Activated T-helper 17 cell treated with anti-CD3 and anti-CD28 coated beads, Interleukin-2, amount 50 U/mL, for 72 hours (primary cell): ENCODE measurements at places on chromosomes 4 and X.

GRCh38 chrX:12370497-12370986 lies 232.3 kb downstream of the FRMPD4 start:
- no peak for ATAC-seq

DNA sequence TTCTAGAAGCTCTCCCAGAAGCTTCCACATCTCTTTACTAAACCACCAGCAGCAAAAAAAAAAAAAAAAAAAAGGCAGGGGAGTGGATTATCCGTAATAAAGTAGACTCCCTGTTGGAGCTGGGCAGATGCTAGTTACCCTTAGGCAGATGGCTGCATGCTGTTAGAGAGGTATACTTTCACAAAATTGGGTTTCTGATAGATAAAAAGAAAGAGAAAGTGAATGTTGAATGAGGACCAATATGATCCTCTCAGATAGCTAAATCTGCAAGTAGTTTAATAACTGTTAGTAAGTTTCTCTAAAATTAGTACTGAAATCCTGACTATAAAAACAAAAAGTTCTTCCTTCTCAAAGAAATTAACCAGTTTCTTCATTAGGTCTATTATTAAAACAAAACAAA lies 195.4 kb downstream of the ANAPC10 start:
- no peak for ATAC-seq

- ATAC-seq = no peak
Measured at GRCh38 chrX:101482296-101482695, 3.0 kb upstream of the ARMCX4 start.

- ATAC-seq = no peak
Measured at GRCh38 chr4:186727977-186728519, 4.4 kb upstream of the FAT1 start.

DNA sequence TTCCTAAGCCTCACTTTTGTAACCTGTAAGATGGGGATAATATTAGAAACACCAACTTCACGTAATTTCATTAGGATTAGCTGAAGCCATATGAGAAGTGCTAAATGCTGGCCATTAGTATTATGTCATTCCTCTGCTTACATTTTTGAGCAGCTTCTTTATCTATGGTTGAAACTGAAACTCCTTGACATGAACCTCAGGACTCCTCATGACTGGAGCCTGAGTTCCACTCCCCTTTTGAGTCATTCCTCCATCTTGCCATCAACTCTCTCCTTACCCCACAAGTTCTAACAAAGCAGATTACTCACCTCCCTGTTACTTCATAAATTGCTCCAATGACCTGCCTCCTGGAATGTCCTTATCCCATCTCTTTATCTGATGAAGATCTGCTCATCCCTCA lies 123.2 kb upstream of the KCNIP4 start:
- peak; percentile 65 for ATAC-seq

DNA sequence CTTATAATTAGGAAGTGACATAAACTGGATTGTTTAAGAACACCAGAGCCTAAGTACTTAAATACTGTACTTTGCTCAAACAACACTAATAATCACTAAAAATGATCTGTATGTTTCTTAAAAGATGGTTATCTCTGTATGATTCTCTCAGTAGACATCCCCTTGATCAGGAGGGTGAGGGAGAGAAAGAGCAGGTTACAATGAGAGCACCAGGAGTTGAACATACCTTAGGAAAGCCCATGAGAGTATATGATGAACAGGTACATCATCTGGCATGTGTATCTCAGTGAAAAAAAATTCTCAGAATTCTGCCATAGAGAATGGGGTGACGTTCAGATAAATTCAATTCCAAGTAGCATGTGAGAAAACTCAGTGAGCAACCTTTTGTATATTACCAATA lies 59.9 kb upstream of the IL2 start:
- ATAC-seq = no peak

- no peak for ATAC-seq
Measured at GRCh38 chr4:108772402-108772801, 9.5 kb upstream of the ETNPPL start.

DNA sequence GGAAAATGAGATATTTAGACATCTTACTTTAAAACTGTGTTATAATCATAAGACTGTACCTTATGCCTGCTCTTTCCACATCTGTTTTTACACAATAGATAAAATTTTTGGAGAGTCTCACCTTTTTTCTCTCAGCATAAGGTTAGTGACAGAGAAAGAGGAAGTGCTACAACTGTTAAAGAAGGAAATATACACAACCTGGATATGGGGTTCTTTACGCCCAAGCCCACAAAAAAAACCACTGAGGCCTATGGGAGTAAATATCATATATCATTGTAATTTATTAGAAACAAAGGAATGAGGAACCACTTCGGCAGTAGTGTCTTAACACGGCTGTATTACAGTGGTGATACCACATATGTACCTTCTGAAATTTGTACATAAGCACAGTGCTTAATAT lies 265.9 kb upstream of the GK2 start:
- no peak for ATAC-seq

GRCh38 chrX:69036674-69037573 lies 128.3 kb downstream of the PJA1 start:
- ATAC-seq = no peak

DNA sequence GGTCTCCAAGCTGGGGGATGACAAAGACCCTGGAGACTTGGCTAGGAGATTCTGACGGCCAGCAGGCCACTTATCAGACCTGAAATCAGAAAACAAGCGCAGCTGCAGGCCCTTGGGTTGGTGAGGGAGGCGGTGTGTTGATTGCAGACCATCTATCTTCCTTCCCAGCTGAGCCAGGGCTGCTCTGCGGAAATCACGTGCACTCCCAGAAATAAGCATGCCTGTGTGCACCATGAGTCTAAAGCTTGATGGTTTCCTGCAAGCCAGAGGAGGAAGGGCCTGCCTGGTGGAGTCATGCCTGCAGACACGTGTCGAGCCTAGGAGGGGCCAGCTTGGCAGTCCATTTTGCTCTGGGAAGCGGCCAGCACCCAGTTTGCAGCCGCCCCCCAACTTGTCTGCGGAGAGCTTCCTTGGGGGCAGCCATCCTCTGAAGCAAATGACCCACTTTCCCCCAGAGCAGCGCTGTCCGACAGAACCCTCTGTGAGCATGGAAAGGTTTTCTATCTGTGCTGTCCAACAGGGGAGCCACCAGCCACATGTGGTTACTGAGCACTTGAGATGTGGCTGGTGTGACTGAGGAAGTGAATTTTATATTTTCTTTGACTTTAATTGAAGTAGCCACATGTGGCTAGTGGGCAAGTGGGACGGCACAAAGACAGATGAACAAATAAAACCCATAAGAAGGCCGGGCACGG lies 175.7 kb upstream of the BCOR start:
- ATAC-seq = no peak

GRCh38 chr4:73452953-73453700 lies 17.1 kb downstream of the AFP start:
- ATAC-seq = no peak

DNA sequence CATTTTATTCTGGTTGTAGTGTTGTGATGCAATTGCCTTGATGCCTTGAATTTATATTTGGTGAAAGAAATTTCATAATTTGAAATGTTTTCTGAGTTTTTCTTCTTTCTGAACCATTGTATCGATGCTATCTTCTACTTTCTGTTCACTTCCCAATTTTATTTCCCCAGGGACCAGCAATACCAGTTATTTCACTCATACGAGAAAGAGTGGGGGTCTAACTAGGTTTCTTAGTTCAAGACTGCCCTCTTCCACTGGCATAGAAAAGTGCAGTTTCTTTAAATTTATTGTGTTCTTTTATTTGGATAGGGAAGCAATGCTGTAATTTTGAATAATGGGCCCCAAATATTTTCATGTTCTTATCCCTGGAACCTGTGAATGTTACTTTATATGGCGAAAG lies 544.0 kb upstream of the ADGRL3 start:
- ATAC-seq = no peak

- ATAC-seq = no peak
Measured at GRCh38 chr4:41061482-41062185, 152.7 kb downstream of the APBB2 start.

DNA sequence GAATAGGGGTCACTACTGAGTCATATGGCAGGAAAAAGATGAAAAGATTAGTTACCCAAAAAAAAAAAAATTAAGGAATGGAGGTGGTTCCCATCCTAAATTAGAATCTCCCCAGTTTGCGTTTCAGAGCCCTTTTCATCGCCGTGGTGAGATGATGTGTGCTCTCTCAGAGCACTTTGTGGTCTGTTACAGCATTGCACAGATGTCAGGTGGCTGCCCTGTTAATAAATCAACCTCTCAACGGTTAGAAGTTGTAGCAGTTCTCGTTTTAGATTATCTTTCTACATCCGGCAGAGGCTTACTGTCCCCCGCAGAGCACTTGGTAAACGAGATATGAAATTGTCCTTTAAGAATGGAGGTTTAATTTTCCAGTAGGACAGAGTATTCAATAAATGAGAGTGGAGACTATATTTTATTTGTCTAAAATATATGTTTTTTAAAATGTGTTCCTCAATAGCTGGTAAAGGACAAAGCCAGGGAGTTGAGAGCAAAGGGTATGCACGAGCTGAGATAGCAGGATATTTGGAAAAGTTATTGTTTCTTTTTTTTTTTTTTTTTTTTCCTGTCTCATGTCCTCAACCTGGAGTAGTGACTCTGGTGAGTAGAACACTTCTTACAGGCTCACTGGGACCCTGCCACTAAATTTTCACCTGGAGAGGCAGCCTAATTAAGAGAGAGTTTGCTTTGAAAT lies 26.9 kb downstream of the AFF1 start:
- ATAC-seq = no peak
